Activated naive CD4-positive, alpha-beta T cell treated with anti-CD3 and anti-CD28 coated beads for 36 hours (primary cell): ENCODE measurements at places on chromosomes 2 and 18. TPM values are rescaled to one million over a fixed set of nuclear protein-coding genes. Genes with fewer than 3 reads are reported as not detected.

- no peaks in the 10 kb centered on the region for H3K27me3 ChIP-seq
- H3K4me1 ChIP-seq = peaks cover 18% of the 10 kb centered on the region
- H3K27ac ChIP-seq = no peak overlapping the region
- DNase-seq = no peak
- H3K4me3 ChIP-seq = no peak overlapping the region
Observed at GRCh38 chr2:190942697-190943096, 62.1 kb downstream of the GLS start.

Gene ARHGAP28
- not detected for total RNA-seq

Gene CFC1
- total RNA-seq = not detected

Gene TMEM37
- total RNA-seq = not detected

DNA sequence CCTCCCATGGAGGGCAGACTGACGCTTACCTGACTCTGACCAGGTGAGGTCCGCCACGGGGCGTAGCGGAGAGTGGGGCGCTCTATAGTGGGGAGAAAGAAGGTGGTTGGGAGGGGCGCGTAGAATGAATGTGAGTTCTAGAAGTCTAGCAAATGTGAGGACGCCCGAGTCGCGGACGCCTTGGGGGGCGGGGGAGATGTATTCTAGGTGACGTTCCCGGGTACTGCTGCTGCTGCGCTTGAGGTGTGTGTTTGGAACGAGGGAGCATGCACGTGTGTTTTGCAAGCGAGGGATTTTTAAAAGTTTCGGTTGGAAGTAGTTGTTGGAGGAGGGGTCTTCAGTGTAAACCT, 758 bp downstream of the RIF1 start:
- H3K4me3 ChIP-seq = peak overlapping the region; percentile 100
- no peaks in the 10 kb centered on the region for H3K27me3 ChIP-seq
- peak overlapping the region; percentile 95 for H3K27ac ChIP-seq
- H3K4me1 ChIP-seq = peaks cover 20% of the 10 kb centered on the region
- H3K36me3 ChIP-seq = peaks cover 31% of the 10 kb centered on the region
- DNase-seq = peak; percentile 57

DNA sequence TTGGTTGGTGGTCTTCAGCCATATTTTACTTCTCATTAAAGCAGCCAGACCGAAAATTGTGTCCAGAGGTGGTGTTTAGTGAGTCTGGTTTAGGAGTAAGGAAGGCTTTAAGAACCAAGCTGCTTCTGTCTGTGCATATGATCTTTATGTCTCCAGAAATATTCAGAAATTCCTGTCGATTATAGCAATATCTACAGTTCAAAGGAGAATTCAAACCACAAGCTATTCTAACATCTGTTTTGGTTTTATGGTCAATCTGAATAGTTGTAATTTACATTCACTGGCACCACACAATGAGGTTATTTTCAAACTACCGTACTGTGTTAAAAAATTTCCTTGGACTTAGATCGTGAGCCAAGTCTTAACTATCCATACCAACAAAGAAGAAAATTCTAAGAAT, 11.3 kb downstream of the UPP2 start:
- H3K27ac ChIP-seq = no peak overlapping the region
- no peak overlapping the region for H3K4me3 ChIP-seq
- H3K27me3 ChIP-seq = peaks cover 11% of the 10 kb centered on the region
- no peaks in the 10 kb centered on the region for H3K4me1 ChIP-seq

GRCh38 chr2:12456293-12457106, 260.2 kb upstream of the TRIB2 start:
- peak overlapping the region; percentile 86 for H3K27ac ChIP-seq
- H3K4me1 ChIP-seq = peaks cover 36% of the 10 kb centered on the region

- no peak overlapping the region for H3K27ac ChIP-seq
- no peak for DNase-seq
- no peaks in the 10 kb centered on the region for H3K36me3 ChIP-seq
- no peaks in the 10 kb centered on the region for H3K4me1 ChIP-seq
- no peaks in the 10 kb centered on the region for H3K27me3 ChIP-seq
Observed at GRCh38 chr2:4073026-4073569, 369.7 kb downstream of the DCDC2C start.

- H3K27me3 ChIP-seq = no peaks in the 10 kb centered on the region
- no peak overlapping the region for H3K27ac ChIP-seq
- DNase-seq = no peak
- no peak overlapping the region for H3K4me3 ChIP-seq
- peaks cover 10% of the 10 kb centered on the region for H3K4me1 ChIP-seq
Observed at GRCh38 chr2:70479816-70480215, 73.8 kb downstream of the TGFA start.

- no peaks in the 10 kb centered on the region for H3K27me3 ChIP-seq
- DNase-seq = no peak
- H3K4me3 ChIP-seq = no peak overlapping the region
- no peak overlapping the region for H3K27ac ChIP-seq
Observed at GRCh38 chr2:41710944-41711343, 336.9 kb upstream of the PKDCC start.

- no peaks in the 10 kb centered on the region for H3K27me3 ChIP-seq
- DNase-seq = no peak
- no peaks in the 10 kb centered on the region for H3K4me1 ChIP-seq
- H3K27ac ChIP-seq = no peak overlapping the region
Observed at GRCh38 chr2:149884871-149885270, 297.3 kb upstream of the MMADHC start.

GRCh38 chr2:31735716-31736115, 155.0 kb upstream of the SRD5A2 start:
- no peak overlapping the region for H3K27ac ChIP-seq
- H3K36me3 ChIP-seq = no peaks in the 10 kb centered on the region
- no peak overlapping the region for H3K4me3 ChIP-seq
- no peaks in the 10 kb centered on the region for H3K27me3 ChIP-seq
- no peaks in the 10 kb centered on the region for H3K4me1 ChIP-seq
- no peak for DNase-seq

Gene DSG1
- total RNA-seq = not detected
